ENCODE measurements at places on chromosomes 2 and 18.

- DNase-seq = no peak
These were observed 25.3 kb downstream of the LAMA3 start for GRCh38 chr18:23714576-23714975.

DNA sequence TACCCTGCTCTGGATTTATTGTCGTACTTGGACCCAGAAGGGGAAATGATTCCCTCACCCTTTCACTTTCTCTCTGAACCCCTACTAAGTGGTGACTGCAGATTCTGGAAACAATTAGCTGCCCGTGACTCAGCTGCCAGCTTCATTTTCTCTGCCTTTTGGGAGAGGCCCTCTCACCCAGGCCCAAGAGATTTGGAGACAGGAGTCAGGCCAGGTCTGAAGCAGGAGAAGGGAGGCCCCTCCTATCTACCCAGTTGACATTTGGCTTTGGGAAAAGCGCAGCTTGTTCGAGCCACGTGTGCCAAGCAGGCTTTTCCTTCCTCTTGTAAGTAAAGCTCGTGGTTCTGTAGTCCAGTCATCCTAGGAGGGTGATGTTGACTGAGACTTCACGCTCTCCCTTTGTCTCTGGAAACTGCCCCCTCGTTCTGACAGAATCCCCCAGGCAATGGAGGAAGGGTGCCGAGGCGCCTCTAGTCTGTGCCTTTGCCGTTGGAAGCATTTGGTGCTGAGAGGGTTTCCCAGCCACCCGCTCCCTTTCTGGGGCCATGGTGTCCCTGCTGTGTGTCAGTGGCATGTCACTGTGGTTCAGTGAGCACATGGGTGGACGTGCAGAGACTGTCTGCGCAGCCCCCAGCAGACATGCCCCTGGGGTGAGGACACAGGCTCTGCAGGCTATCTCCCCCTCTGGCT lies 8.6 kb downstream of the OXER1 start:
- DNase-seq = no peak

DNA sequence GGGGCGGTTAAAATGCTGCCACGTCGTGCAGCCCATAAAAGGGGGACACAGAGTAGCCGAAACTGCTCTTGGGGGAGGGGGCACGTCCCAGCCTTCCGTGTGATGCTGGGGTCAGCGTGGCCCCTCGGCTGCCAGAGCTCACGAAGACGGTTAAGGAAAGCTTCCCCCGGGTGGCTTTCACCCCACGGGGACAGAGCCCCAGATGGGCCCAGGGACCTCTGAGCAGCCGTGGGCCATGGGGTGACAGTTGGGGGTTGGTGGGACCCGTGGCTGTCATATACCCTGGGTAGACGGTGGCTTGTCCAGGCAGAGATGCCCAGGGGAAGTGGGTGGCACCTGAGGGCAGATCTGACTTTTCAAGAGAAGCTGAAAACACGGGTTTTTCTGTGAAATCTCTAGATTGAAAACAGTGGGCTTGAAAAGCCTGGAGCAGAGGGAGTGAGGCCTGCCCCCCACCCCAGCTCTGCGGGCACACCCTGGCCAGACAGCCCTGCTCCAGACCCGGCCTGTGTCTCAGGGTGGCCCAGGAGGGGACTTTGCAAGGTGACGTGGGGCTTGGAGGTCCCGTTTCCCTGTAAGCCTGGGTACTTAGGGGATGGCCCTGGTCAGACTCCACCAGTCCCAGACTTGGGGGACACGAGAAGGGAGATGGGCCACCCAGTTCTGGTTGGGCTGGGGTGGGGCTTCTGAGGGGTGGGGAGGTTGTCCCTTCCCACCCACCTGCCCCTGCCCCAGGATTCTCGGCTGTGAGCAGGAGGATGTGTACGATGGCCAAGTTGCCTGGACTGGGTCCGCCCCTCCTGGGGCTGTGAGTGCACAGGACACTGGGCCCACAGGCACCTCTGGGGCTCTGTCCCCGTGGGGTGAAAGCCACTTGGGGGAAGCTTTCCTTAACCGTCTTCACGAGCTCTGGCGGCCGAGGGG lies 652 bp downstream of the NEU4 start:
- DNase-seq = no peak

- DNase-seq = no peak
These were observed 98.0 kb downstream of the ANKRD44 start for GRCh38 chr2:197212344-197213262.

GRCh38 chr2:211367711-211368110 lies 811.3 kb downstream of the CPS1 start:
- no peak for DNase-seq

DNA sequence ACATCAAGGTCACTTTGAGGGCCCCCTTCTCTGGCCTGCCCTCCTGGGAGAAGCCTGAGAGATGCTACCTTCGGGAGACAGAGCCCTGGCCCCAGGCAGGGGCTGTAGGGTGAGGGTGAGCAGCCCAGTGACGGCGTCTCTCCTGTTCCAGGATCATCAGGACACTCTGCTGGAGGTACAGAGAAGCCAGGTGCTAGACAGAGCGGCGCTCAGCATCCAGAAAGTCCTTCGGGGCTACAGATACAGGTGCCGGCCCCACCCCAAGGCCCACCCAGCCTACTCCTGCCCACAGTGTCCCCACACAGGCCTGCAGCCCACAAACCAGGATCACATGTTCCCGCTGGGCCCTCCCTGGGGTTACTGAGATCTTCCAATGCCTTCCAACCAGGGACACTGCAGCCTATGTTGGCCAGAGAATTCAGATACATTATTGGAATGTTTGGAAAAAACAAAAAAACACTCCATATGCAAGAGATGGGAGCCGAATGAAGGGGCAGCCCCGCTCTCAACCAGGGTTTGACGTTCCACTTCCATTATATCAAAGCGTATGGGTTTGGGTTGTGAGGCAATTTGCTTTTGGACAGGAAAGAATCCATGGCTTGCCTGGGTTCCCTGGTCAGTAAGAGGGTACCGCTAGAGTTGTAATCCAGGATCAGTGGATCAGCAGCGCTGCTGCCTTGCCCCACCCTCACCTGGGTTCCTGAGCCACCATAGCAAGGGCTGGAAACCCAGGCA lies 49.5 kb upstream of the GPR17 start:
- no peak for DNase-seq

GRCh38 chr2:30380824-30381223 lies 66.2 kb upstream of the LCLAT1 start:
- no peak for DNase-seq

DNA sequence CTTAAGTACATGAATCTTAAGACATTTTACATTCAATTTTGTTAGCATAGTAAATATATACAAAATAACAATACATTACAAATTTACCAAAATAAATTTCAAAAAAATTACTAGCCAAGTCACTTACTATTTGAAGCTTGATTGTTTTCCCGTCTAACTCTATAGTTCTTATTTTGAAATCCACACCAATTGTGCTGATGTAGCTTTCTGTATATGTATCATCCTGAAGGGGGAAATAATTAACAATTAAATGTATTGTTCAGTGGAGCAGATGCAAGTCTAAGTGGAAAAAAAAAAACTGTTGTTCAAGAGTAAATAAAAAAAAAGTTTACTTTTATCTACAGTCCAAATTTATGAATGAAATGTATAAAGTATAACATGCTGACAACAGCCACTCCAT lies 32.1 kb downstream of the RAB1A start:
- DNase-seq = no peak

DNA sequence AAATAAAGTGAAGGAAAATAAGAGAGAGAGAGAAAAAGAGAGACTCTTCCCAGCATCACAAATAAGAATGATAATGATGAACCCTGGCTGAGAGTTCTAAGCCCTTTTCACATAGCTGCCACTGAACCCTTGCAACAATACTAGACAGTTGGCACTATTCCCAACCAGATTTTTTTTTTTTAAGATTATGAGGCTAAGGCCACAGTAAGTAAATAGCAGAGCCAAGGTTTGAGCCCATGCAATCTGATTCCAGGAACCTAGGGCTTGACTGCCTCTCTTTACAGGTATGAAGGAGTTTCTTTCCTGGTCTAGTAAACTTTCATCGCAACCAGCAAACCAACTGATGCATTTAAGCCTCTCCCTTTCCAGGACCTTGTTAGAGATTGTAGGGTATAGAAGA lies 424.6 kb downstream of the NCKAP5 start:
- DNase-seq = no peak

DNA sequence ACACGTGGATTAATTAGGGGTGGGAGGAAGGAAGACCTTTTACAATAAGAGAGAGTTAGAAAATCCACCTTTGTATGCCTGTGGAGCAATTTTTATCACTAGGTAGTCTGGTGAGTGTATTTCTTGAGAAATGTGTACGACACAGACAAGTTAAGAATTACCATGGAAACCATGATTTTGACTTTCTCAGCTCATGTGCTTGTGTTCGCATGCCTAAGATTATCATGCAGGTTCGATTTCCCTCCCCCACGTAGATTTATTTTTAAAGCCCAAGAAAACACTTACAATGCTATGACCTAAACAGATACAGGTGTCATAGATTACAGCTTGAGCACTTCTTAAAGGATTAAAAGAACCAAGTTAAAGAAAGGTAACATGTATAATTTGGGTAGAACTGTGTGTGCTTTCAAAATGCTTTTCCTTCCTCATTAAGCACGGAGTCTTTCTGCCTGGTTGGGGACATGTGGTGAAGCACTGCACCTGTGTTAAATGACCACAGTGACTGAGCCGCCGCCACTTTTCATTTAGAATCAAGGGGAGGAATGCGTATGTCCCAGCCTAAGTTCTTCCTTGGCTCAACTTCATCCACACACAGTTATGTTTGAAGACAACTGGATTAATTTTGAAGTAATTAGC lies 16.6 kb downstream of the SERTAD2 start:
- DNase-seq = no peak

DNA sequence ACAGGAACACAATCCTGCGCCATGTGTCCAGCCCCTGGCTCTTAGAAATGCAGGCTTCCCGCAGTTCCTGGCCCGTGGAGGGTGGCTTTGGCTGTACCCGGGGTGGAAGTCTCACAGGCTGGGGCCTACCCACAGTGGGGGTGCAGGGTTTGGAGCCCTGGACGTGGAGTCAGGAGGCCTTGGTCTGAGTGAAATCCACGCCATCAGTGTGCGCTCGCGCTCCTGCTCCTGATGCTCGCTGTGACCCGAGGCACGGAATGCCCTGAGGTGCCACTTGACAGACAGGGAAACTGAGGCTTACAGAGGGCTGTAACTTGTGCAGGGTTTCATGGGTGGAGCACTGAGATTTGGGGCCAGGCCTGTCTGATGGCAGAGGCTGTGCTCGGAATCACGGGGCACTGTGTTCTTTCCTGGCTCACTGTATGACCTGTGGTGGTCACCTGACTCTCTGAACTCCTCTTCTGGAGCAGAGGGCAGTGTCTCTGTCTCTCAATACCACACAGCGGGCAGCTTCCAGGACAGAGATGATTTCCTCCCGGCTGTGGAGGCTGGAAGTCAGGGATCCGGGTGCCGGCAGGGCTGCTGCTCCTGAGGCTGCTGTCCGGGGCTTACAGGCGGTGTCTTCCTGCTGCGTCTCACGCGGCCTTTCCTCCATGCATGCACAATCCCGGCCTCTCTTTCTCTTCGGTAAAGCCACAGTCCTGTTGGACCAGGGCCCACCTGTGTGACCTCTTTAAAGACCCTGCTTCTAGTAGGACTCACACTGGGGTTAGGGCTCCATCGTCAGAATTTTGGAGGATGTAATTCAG lies 25.9 kb upstream of the ALLC start:
- no peak for DNase-seq

DNA sequence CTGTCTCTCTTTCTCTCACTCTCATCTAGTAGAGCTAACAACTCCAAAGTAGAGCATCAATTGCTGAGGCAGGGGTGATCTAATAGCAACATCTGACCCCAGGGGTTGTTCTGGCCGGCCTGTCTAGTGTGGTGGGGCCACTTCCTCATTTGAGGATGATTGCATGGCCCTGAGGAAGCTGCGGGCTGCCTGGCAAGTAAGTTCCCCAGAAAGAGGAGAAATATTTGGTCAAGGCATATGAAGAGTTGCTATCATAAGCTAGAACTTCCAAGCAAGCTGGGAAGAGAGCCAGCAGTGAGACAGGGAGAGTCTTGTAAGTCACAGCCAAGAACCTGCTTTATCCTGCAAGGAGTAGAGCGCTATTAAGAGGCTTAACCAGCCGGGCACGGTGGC lies 50.8 kb upstream of the TMEM87B start:
- DNase-seq = no peak

- DNase-seq = peak; percentile 32
These were observed 185.0 kb downstream of the ANAPC1 start for GRCh38 chr2:111698743-111699554.

GRCh38 chr2:177921726-177922125 lies 150.9 kb downstream of the PDE11A start:
- no peak for DNase-seq

DNA sequence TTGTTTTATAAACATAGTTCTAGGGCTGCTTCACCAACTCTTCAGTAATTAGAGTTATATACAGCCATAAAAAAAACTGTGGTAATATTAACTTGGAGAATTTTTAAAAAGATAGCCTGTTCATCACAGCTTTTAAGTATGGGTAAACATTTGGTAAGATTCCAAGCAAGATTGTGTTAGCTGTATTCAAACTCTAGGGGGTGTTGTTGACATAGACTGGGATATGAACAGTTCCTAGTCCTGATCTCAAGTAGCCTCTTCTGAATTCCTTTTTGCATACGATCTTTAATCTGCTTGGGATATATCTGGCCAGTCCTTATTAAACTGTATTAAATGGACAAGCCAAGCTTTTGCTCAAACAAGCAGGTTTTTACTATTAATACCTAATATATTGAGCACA lies 13.4 kb downstream of the NOP58 start:
- no peak for DNase-seq

DNA sequence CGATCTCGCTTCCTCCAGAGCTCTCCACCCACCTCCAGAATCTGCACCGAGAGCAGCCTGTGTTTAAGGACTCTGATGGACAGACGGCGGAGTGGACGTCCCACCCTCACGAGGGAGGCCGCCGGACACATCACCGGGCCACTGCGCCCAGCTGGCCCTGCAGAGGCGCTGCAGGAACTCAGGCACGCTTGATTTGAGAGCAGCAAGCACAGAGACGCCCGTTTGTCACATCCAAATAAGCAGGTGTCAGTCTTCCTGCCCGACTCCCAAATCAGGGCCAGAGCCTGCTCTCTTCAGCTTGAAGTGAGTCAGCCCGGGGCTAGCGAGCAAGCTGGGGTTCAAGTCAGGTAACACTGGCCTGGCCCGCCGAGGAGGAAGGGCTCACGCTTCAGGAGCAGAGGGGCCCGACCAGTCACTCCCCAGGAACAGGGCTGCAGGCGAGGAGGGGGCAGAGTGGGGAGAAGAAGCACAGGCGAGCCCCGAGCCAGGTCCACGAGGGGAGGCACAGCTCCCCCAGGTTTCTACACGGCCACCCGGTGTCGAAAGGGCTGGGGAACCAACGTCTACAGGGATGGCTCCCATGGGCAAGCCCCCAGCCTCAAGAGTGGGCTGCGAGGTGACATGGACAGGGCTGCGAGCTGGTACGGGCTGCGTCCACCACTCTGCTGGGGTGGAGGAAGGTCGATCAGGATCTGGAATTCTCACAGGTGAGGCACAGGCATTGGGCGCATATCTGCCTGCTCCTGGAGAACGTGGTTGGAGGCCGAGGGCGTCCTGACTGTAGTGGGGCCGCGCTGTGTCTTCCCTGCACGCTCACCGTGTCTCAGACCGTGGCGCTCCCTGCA lies 52.5 kb upstream of the CTDP1 start:
- DNase-seq = no peak

Data from stimulated activated CD8-positive, alpha-beta memory T cell treated with anti-CD3 and anti-CD28 coated beads, Interleukin-12 subunit alpha, Interleukin-12 subunit beta, amount 100 ng/mL, for 1 hour (primary cell).